ENCODE measurements at places on chromosomes 3 and 15. TPM values are rescaled to one million over a fixed set of nuclear protein-coding genes. Genes with fewer than 3 reads are reported as not detected.

GRCh38 chr15:99677540-99678134, 55.6 kb downstream of the LYSMD4 start:
- H3K27me3 ChIP-seq: no peaks in the 10 kb centered on the region
- H3K36me3 ChIP-seq: peaks cover 10% of the 10 kb centered on the region
- no peak for DNase-seq
- H3K4me1 ChIP-seq: peaks cover 6% of the 10 kb centered on the region
- H3K4me3 ChIP-seq: no peak overlapping the region

- no peak overlapping the region for H3K27ac ChIP-seq
- peaks cover 5% of the 10 kb centered on the region for H3K27me3 ChIP-seq
- H3K4me3 ChIP-seq: no peak overlapping the region
- H3K36me3 ChIP-seq: no peaks in the 10 kb centered on the region
Observed at GRCh38 chr3:34020726-34021680, 222.6 kb downstream of the PDCD6IP start.

- H3K4me1 ChIP-seq: peaks cover 9% of the 10 kb centered on the region
- H3K4me3 ChIP-seq: no peak overlapping the region
- H3K27me3 ChIP-seq: no peaks in the 10 kb centered on the region
- DNase-seq: no peak
Observed at GRCh38 chr3:16449369-16449768, 64.1 kb downstream of the RFTN1 start.

DNA sequence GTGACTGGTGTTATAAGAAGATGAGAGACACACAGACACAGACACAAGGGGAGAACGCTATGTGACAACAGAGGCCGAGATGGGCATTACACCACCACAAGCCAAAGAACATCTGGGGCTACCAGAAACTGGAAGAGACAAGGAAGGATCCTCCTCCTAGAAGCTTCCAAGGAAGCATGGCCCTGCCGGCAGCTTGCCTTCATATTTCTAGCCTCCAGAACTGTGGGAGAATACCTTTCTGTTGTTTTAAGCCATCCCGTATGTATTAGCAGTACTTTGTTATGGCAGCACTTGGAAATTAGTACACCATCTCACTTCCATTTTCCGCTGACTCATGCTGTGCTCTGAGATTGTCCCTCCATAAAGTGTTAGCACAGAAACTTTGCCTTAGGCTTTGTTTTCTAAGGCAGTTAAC, 38.7 kb upstream of the CA12 start:
- H3K27ac ChIP-seq: no peak overlapping the region
- DNase-seq: no peak
- H3K27me3 ChIP-seq: peaks cover 2% of the 10 kb centered on the region
- H3K4me3 ChIP-seq: no peak overlapping the region

DNA sequence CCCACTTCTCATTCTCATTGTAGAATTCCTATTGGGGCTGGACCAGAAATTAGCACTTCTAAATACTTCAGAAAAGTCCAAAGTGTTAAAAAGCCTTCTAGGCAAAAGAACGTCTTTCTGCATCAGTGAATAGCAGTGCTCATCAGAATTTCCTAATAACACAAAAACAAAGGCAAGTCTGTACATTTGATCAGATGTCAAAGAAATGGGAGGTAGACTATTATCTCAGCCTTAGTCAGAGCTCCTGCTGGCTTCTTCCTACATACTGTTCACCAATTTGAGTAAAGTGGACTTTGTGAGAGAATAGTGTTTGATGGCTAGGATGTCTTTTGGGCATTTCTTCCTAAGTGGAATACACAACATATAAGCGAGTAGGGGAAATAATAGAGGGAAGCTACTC, 48.7 kb downstream of the FOXB1 start:
- no peaks in the 10 kb centered on the region for H3K36me3 ChIP-seq
- DNase-seq: no peak
- no peaks in the 10 kb centered on the region for H3K4me1 ChIP-seq
- H3K27ac ChIP-seq: no peak overlapping the region
- peaks cover 2% of the 10 kb centered on the region for H3K27me3 ChIP-seq

GRCh38 chr3:62095756-62096155, 277.6 kb downstream of the FEZF2 start:
- DNase-seq: no peak
- H3K36me3 ChIP-seq: no peaks in the 10 kb centered on the region
- peaks cover 5% of the 10 kb centered on the region for H3K27me3 ChIP-seq
- H3K27ac ChIP-seq: no peak overlapping the region

- no peak overlapping the region for H3K4me3 ChIP-seq
- no peak overlapping the region for H3K27ac ChIP-seq
- no peaks in the 10 kb centered on the region for H3K27me3 ChIP-seq
- no peak for DNase-seq
Observed at GRCh38 chr3:28399206-28399605, 50.6 kb upstream of the AZI2 start.

- H3K27me3 ChIP-seq: peaks cover 14% of the 10 kb centered on the region
- H3K27ac ChIP-seq: no peak overlapping the region
- H3K4me3 ChIP-seq: no peak overlapping the region
- H3K4me1 ChIP-seq: peaks cover 7% of the 10 kb centered on the region
Observed at GRCh38 chr15:98960555-98961050, 47.0 kb downstream of the PGPEP1L start.

DNA sequence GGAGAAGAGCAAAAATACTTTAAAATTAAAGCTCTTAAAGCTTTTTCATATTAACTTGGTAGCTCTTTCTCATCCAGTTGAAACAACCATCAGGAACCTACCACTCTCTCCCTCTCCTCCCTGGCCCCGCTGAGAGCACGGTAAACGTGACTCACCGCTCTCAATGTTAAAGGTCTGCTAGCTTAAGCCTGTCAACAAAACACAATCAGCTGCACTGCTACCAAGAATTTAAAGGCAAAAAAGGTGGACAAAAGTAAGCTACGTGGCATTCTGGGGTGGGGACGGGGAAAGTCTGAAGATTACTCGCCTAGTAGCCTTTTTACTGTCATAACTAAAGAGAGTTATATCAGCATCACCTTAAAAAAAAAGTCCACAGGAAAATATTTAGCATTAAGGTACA, 8.4 kb upstream of the GP5 start:
- no peaks in the 10 kb centered on the region for H3K36me3 ChIP-seq
- no peak for DNase-seq
- H3K27ac ChIP-seq: no peak overlapping the region
- peaks cover 1% of the 10 kb centered on the region for H3K27me3 ChIP-seq
- H3K4me1 ChIP-seq: no peaks in the 10 kb centered on the region

Gene TPRG1
- total RNA-seq: 2.1 TPM

- no peaks in the 10 kb centered on the region for H3K27me3 ChIP-seq
- DNase-seq: peak; percentile 24
- no peaks in the 10 kb centered on the region for H3K4me1 ChIP-seq
- no peak overlapping the region for H3K27ac ChIP-seq
- peak overlapping the region; percentile 12 for H3K4me3 ChIP-seq
Observed at GRCh38 chr3:196518966-196519717, 4.0 kb upstream of the SMCO1 start.

DNA sequence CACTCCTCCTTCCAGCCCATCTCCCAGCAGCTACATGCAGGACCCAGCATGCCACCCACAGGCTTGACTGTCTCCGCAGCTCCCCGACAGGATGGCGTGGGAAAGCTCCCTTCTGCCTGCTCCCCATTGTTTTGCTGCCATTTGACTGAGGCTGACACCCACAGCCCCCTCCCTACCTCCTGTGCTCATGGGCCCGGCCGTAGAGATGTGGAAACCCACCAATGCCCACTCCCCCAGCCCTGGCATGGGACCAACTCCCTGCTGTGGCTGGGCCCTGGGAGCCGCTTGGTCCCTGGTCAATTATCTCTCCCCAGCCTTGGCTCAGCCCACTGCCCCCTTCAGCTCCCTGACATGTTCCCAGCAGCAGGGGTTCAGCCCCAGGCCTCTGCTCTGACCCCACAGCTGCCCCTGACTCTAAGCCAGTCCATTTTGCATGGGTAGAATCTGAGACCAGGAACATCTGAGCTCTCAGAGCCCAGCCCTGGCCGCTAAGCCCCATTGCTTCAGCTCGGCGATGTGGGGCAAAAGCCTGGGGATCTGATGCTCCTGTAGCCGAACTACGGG, 8.2 kb downstream of the C3orf22 start:
- no peak overlapping the region for H3K4me3 ChIP-seq
- peak; percentile 1 for DNase-seq
- peaks cover 3% of the 10 kb centered on the region for H3K27me3 ChIP-seq
- no peaks in the 10 kb centered on the region for H3K36me3 ChIP-seq

GRCh38 chr3:18389108-18389733, 35.9 kb downstream of the SATB1 start:
- no peaks in the 10 kb centered on the region for H3K4me1 ChIP-seq
- peaks cover 3% of the 10 kb centered on the region for H3K36me3 ChIP-seq
- no peak overlapping the region for H3K27ac ChIP-seq
- H3K4me3 ChIP-seq: no peak overlapping the region

Gene TMEM207
- total RNA-seq: not detected

Gene ISG20
- total RNA-seq: 6.6 TPM
